Stimulated activated CD8-positive, alpha-beta memory T cell treated with anti-CD3 and anti-CD28 coated beads, Interleukin-2, amount 100 ng/mL, for 1 hour (primary cell): ENCODE measurements at places on chromosomes 6 and 20.

DNA sequence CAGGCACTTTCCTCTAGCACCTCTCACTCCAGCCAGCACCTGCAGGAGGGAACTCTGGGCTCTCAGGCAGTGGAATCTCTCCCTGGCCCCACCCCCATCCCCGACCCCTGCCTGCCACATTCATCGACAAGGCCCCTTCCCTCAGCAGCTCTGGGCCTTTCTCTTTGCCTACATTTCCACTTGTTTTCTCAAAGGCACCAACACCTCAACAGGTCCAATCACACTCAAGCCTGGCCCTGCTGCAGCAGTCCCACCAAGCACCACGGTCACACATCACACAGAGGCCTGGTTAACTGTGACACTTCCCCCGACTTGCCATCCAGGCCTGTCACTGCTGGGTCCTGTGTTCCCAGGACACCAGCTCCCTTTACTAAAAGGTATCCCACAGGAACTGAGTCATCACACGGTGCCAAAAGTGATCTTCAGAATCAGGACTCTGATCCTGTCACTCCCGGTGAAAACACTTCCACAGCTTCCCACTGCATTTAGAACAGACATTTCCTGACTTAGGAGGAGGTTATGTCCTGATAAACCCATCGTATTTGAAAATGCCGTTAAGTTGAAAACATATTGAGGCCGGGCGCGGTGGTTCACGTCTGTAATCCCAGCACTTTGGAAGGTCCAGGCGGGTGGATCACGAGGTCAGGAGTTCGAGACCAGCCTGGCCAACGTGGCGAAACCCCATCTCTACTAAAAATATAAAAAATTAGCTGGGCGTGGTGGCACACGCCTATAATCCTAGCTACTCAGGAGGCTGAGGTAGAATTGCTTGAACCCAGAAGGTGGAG is 54.9 kb downstream of the MYH7B start:
- no peak for DNase-seq

- no peak for DNase-seq
These were observed 127.2 kb upstream of the TAB2 start for GRCh38 chr6:149190224-149190831.

GRCh38 chr20:17822039-17822438 is 122.3 kb downstream of the BANF2 start:
- DNase-seq: no peak

GRCh38 chr6:160112628-160113299 is 8.9 kb upstream of the SLC22A1 start:
- no peak for DNase-seq

DNA sequence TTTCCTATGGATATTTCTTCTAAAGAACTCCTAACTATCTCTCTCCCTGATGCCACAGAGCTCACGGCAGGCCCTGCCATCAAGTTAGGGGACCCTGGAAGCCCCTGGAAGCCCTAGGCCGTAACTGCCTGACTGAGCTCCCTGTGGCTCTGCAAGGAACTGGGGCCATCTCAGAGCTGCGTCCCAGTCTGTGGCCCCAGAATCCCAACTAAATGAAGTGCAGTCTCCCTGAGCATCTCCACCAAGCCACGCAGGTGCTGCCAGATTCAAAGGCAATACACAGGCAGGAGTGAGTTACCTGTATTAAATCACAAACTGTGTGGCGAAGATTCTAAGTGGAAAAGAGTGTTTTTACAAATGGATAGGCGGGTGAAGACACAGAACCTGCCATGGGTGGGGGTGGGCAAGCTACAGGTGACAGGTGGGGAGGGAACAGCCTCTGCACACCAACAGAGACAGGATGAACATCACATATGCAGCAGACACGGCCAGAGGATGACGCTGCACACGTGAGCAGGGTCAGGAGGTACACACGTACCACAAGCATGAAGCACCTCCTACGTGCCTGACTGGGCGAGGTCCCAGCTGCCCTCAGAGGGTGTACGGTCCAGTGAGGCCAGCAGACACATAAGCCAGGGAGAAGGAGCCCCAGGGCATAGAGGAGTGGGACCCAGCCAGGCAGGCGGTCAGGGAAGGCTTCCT is 358.5 kb downstream of the ZFAND3 start:
- DNase-seq: no peak

DNA sequence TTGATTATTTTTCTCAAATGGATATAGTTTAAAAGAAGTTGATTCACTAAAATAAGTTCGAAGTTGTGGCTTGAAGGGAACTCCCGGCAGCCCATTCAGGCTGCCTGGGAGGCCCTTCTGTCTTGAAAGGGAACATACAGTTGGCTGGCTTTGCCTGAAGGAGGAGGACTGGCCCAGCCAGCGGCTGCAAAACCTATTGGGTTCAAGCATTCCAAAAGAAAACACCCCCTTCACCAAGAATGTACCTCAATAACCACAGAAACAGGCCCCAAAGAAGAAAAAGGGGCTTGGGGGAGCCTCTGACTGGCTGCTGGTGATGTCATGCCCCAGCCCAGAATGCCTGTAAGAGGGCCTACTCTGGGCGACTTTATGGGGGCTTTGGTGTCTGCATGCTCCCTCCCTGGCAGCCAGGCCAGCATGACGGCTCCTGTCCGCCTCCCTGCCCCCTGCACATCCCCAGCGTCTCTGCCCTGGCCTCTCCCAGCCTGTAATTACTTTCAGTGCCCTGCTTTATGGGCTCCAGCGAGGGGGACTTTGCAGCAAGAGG is 36.5 kb downstream of the MAFB start:
- no peak for DNase-seq

DNA sequence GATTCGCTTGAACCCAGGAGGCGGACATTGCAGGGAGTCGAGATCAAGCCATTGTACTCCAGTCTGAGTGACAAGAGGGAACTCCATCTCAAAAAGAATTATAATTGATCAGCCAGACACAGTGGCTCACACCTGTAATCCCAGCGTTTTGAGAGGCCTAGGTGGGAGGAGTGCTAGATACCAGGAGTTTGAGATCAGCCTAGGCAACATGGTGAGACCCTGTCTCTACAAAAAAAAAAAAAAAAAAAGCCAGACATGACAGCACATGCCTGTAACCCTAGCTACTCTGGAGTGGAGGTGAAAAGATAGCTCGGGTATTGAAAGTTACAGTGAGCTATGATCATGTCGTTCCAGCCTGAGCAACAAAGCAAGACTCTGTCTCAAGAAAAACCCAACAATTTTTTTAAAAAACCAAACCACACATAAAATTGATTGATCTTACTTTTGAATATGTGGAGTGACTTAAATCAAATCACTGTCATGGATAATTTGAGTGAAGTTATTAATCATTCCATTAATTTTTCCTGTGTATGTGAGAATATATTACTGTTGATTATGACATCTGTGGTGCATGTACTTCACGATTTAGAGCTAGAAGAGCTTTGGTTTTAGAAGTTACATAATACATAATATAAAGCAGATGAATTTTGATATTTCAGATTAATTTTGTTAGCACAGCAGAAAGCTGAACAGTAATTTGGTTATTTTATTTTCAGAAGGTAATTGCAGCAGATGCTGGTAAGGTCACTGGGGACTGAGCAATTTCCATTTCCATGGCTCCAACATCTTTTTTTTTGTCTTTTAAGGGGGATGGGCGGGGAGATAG is 34.4 kb downstream of the NCOA7 start:
- DNase-seq: no peak

DNA sequence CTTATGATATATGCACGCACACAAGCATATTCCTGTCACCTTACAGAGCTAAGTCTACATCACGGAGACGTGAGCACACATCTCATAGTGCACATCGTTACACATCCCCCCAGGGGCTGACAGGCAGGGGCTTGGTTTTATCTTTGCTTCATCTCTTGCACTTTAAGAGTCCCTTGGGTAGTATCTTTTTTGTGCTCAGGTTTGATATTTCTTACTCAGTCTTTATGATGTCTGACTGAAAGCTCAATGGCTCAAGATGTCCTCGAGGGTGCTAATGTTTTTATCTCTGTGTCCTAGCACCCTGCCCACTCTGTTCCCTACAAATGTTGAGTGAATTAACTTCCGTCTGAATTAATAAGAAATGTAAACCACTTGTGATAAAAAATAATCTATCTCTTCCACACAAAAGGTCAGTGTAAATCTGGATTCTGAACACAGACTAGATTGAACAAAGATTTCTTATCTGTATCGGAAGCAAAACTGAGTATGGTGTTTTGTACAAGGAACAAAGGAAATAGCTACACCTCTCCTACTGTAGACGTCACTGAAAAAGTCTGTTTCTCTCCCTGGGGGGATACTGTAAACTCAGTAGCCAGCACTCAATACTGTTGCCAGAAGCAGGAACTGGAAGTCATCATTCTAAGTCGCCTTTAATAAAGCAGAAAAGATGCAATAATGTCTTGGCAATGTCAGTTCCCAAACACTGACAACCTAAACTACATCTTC is 195.1 kb downstream of the PRKN start:
- DNase-seq: no peak

- DNase-seq: no peak
These were observed 55.5 kb downstream of the TPBG start for GRCh38 chr6:82419132-82419581.

DNA sequence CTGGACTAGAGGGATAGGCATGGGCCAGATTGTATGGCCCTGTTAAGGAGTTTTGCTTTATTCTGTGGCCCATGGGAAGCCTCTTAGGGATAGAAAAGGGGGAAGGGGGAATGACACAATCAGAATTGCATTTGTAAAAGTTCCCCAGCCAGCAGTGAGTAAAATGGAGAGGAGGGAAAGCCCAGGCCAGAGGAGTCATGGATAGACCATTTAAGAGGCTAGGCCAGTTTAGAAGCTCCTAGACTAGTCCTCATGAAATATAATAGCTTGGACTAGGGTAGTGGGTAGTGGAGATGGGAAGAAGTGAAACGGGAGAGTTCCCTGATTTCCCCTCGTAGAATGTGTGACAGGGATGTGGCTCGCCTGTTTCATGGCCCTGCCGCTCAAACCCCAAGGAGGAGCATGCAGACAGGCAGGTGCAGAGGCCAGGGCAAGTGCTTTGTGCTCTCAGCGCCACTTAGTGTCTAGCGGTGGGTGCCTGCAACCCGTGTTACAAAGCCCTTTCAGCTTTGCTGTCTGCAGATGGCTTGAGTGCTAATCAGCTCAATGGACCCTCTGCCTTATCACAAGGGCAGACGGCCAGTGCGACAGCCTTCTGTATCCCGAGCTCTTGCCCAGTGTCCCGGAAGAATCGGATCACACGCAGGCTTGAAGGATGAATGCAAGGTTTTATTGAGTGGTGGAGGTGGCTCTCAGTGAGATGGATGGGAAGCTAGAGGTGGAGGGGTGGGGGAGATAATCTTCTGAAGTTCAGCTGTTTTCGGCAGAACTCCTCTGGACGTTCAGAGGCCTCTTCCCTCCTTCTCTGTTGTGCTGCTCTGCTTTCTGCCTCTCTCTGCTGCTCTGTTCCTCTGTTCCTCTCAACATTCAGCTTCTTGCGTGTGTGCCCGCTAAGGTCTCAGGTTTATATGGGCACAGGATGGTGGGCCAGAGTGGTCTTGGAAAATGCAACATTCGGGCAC is 141.1 kb downstream of the CEP57L1 start:
- no peak for DNase-seq

DNA sequence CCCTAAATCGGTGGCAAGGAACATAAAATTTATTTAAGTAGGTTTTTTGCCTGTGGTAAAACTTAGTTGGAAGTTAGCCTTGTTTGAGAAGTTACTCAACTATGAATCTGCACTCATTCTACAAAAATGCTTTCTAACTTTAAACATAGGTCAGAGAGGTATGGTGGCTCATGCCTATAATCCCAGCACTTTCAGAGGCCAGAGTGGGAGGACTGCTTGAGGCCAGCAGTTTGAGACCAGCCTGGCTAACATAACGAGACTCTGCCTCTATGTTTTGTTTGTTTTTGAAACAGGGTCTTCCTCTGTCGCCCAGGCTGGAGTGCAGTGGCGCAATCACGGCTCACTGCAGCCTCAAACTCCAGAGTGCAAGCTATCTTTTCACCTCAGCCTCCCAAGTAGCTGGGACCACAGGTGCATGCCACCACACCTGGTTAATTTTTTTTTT is 16.2 kb downstream of the USP49 start:
- DNase-seq: no peak

DNA sequence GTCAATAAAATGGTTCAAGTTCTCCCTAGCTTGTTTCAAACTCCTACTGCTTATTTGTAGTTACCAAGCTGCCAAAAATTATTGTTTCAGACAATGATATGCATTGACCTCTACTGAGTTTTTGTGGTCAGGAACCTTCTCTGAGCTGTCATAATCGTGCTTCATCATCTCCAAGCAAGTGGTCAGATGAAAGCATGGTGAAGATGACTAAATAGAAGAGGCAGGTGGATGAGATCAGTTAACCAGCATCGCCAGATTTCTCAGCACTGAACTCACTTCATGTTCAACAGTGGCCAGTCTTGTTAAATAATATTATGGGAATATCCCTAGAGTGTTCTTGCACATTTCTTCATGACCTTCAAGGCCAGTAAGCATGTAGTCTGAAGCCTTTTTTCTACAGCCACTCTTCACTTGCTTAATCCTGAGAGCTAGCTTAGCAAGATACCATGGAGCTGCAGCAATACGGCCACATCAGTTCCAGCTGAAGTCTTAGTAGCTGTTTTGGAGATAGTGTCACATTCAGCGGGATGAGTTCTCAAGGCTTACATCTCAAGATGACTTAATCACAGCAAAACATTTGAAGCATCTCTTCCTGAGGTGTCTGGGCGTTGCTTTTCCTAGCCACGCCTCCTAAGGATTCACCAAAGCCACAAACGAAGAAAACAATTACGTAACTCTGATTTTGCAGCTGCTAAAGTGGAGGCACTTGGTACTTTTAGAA is 101.6 kb upstream of the TMEM30A start:
- DNase-seq: no peak

- no peak for DNase-seq
These were observed 41.2 kb downstream of the TRAF3IP2 start for GRCh38 chr6:111564482-111564945.

- DNase-seq: no peak
These were observed 12.4 kb downstream of the ELMO2 start for GRCh38 chr20:46393967-46394366.
